ENCODE measurements at places on chromosomes 16 and 17.

GRCh38 chr17:81371910-81372760, 23.1 kb upstream of the BAHCC1 start:
- no peak for DNase-seq

DNA sequence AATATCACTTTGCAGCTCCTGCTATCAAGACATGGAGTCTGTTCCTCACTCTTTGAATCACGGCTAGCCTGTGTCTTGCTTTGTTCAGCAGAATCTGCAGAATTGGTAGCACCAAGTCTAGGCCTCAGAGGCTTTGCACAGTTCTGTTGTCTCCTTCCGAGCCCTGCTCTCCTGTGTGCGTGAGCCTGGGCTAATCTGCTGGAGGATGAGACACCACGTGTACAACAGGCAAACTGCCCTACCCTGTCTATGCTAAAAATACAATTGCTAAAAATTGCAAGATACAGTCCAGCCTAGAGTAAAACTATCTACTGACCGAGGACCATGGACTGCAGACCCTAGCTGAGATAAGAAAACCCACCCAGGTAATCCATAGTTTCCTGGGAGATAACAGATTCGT, 484.7 kb downstream of the NPIPA7 start:
- no peak for DNase-seq

DNA sequence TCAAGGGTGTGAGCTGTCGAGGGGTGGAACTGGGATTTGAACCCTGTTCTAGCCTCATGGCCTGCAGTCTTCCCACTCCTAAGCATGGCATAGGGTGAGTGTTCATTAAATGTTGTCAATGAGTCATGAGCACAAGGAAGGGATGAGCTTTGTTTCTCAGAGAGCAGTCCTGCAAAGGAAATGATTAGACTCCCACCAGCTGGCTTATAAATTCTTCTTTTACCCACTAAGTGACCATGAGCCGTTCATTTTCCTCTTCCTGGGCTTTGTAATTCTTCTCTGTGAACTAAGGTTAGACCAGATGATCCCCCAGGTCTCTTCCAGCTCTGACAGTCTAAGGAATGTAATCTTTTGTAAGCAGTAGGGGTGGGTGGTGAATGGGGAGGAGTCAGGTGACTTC, 47.9 kb upstream of the HNF1B start:
- no peak for DNase-seq

- no peak for DNase-seq
Observed at GRCh38 chr16:47833771-47834170, 322.0 kb downstream of the ABCC12 start.

GRCh38 chr16:26269673-26270072, 577.9 kb downstream of the HS3ST4 start:
- DNase-seq = no peak

- no peak for DNase-seq
Observed at GRCh38 chr16:70743791-70744190, 57.2 kb downstream of the VAC14 start.

GRCh38 chr16:23859713-23860269, 24.0 kb downstream of the PRKCB start:
- no peak for DNase-seq

GRCh38 chr17:27807567-27808470, 7.5 kb upstream of the NOS2 start:
- DNase-seq = peak; percentile 45

- DNase-seq = peak; percentile 80
Observed at GRCh38 chr17:74744714-74745547, 3.5 kb upstream of the NHERF1 start.

GRCh38 chr17:12519956-12520594, 145.6 kb upstream of the MYOCD start:
- no peak for DNase-seq

- no peak for DNase-seq
Observed at GRCh38 chr16:60771138-60771537, 1265.1 kb downstream of the CDH8 start.

DNA sequence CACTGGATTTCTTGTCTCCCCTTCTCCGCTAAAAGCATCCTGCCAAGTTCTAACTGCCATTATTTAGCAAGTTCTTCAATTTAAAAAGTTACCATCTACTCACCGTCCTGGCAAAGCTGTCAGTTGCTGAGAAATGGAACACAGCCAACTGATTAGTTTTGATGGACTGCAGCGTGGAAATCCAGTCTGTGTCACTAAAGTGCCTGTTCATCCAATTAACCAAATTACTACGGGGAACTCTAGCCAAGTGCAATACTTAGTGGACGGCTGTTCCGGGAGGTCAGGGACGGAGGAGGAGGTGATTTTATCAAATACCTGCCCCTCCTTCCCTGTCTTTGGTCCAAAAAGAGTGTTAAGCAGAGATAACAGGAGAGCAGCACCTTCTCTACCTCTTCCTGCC, 260.7 kb downstream of the MAF start:
- DNase-seq = no peak

DNA sequence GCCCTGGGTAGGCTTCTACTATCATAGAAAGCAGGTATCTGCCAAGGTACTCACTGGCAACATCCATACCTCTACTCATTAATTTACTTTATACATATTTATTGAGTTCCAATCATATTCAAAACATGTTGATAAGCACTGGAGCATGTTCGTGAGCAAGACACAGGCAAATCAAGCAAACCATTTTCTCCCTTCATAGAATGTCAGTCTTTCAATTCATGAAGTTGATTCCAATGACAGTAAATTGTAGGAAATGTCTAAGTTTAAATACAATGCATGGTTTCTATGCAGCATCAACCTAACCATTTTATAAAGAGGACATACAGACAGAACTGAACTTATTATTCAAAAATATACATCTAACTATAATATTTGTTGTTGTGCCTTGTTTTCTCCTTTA, 978.6 kb downstream of the CDH8 start:
- no peak for DNase-seq

Measured in activated gamma-delta T cell treated with anti-CD3 and anti-CD28 coated beads, Interleukin-2, amount 50 U/mL, for 16 hours (primary cell).